Mesothelial cell of epicardium (in vitro differentiated cells): ENCODE measurements at places on chromosomes 6 and 20. TPM values are rescaled to one million over a fixed set of nuclear protein-coding genes. Genes with fewer than 3 reads are reported as not detected.

- DNase-seq, result no peak
These were observed 465.1 kb downstream of the DOK5 start for GRCh38 chr20:54940522-54940921.

DNA sequence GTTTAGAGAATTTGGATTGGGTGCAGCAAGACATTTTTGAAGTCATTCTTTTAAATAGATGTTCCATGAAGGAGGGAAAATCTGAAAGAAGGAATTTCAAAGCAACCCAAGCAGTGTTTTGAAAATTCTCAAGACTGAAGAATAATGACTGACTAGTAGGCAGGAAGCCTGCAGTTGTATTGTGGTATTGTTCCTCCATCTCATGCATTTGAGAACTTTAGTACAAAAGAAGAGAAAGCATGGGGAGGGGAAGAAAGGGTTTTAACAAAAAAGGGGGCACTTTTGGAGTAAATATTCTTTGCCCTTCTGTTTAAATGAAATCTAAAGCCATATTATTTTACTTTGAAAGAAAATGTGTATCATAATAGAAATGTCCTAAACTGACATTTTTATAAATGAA lies 6.6 kb downstream of the NCOA3 start:
- DNase-seq, result no peak

GRCh38 chr6:37650071-37650481 lies 47.6 kb downstream of the MDGA1 start:
- DNase-seq, result no peak

Gene GATA5
- 26.0 to 30.0 TPM (median 27.5 TPM) in 3 replicates for total RNA-seq

DNA sequence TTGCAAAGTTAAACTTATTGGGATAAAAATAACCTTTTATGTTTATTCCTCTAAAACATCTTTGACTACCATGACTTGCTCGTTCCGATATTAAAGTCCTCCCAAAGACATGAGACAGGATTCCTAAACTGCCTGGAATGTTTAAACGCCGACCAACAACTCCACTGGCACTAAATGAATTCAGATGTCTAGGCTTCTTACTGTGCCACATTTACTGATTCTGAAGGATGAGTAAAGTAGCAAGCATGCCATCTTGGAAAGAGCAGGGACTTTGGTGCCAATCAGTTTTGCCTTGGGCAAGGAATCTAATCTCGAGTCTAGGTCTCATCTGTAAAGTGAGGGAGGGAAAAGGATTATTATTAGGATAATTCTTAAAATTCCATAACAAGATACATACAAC lies 25.3 kb downstream of the MBOAT1 start:
- DNase-seq, result no peak

DNA sequence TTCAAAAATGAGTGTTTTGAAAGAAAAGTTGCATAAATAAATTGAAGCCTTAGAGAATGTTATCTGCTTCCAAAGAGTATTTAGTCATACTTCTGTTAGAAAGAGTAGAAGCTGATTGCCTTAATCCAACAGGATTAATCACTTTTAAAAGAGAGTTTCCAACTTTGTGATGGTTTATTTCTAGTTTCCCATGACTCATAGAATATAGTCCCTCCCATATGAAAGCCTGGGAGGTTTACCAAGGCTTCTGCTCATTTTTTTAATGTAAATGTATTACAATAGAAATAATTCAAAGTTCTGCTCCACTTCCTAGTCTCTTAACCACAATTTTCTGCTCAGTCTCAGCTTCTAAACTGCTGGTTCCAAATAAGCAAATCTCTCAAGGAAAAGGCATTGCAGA lies 118.0 kb upstream of the IRAK1BP1 start:
- DNase-seq, result no peak

Gene PI16
- total RNA-seq, result not detected in 3 replicates

DNA sequence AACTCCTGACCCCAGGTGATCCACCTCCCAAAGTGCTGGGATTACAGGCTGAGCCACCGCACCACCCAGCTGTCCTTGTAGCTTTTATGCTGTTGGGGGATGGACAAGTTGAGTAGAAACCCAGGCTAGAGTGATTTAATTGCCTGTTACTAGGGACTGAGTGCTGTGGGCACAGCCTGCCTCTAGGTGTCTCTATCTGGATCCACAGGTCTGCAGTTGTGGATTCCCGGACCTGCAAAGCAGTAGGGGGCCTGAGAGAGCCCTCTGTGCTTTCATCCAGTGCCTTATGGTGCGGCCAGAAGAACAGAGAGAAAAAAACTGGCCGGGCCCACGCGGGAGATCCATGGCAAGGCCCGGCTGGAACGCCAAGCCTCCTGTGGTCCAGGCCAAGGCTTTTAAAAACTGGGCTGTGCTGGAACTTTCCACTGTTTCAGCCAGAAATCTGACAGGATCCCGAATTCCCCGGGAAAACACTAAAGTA lies 5.2 kb downstream of the SIRPA start:
- no peak for DNase-seq

GRCh38 chr6:52497652-52498408 lies 77.7 kb downstream of the EFHC1 start:
- DNase-seq, result no peak

Gene TMEM244
- total RNA-seq, result not detected in 3 replicates

- DNase-seq, result no peak
These were observed 9.3 kb downstream of the SH3BGRL2 start for GRCh38 chr6:79640146-79641111.

DNA sequence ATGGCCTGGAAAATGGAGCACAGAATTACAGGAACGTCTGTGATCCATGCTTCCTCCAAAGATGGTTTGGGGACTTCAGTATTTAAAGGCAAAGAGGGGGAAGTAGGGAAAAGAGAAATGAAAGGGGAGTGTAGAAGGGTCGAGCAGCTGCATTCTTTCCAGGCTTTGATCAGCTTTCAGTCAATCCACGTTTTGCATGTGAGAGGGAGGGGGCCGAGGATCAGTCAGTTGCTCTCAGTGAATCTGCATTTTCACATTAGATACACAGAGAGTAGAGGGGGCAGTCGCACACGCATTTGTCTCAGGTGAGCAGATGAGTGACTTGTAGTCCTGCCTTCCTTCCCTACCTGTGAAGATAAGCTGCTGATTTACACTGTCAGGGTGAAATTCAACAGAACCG lies 78.8 kb downstream of the FOXF2 start:
- no peak for DNase-seq

DNA sequence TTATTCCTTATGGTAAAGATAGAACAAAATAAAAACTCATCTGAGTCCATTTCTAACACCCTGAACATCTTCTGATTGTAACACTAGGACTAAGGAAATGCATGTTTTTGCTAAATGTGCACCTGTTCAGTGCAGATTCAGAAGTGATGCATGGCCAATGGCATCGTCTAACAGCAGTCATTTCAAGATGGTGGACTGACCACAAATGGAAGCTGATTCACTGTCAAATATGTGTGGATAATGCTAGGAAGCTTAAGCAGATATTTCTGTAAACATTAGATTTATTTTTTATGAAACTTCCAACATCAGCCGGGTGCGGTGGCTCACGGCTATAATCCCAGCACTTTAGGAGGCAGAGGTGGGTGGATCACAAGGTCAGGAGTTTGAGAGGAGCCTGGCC lies 394.8 kb downstream of the SAMD5 start:
- DNase-seq, result no peak

- no peak for DNase-seq
These were observed 57.4 kb downstream of the GRIK2 start for GRCh38 chr6:101450901-101451300.

- no peak for DNase-seq
These were observed 281.5 kb downstream of the TSHZ2 start for GRCh38 chr20:53253668-53254067.

Gene PNLDC1
- 0.16 to 0.33 TPM (median 0.23 TPM) in 3 replicates for total RNA-seq
